Kidney (tissue), 22 donors: ENCODE measurements at places on chromosomes 1 and 21. TPM values are rescaled to one million over a fixed set of nuclear protein-coding genes. Genes with fewer than 3 reads are reported as not detected.

GRCh38 chr21:44585892-44586291 is 5.5 kb upstream of the KRTAP10-5 start:
- H3K4me3 ChIP-seq: no peak overlapping the region
- H3K36me3 ChIP-seq: no peaks in the 10 kb centered on the region
- DNase-seq: no peak
- H3K27me3 ChIP-seq: no peaks in the 10 kb centered on the region
- H3K4me1 ChIP-seq: no peaks in the 10 kb centered on the region

DNA sequence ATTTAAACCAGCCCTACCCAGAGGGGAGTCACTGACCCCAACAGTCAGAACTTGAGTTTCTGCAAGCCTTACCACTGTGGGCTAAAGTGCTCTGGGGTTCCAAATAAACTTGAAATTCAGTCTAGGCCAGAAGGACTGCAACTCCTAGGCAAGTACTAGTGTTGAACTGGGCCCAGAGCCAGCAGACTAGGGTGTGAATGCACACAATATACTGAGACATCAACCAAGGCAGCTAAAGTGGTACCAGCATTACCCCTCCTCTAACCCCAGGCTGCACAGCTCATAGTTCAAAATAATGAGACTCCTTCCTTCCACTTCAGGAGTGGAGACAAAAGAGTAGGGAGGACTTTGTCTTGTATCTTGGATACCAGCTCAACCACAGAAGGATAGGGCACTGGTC is 18.9 kb upstream of the IL20 start:
- no peaks in the 10 kb centered on the region for H3K36me3 ChIP-seq
- H3K27ac ChIP-seq: no peak overlapping the region
- H3K4me3 ChIP-seq: no peak overlapping the region
- no peaks in the 10 kb centered on the region for H3K4me1 ChIP-seq
- no peaks in the 10 kb centered on the region for H3K27me3 ChIP-seq
- DNase-seq: no peak

DNA sequence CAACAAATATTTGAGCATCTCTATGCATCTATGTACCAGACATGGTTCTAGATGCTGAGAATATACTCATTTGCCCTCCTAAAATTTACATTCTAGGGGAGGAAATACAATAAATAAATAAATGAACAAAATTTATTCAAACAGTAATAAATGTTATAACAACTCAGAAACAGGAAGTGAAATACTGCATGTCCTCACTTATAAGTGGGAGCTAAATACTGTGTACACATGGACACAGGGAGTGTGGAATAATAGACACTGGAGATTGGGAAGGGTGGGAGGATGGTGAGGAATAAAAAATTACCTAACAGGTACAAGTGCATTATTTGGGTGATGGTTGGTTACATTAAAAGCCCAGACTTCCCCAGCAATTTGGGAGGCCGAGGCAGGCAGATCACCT is 4.3 kb downstream of the COA7 start:
- H3K36me3 ChIP-seq: peaks cover 5% of the 10 kb centered on the region
- no peak for DNase-seq
- H3K27me3 ChIP-seq: no peaks in the 10 kb centered on the region
- peaks cover 5% of the 10 kb centered on the region for H3K4me1 ChIP-seq
- no peak overlapping the region for H3K4me3 ChIP-seq
- H3K27ac ChIP-seq: no peak overlapping the region

GRCh38 chr1:150808846-150809245 is 786 bp upstream of the CTSK start:
- DNase-seq: no peak
- H3K27ac ChIP-seq: no peak overlapping the region
- H3K27me3 ChIP-seq: no peaks in the 10 kb centered on the region
- no peak overlapping the region for H3K4me3 ChIP-seq
- H3K4me1 ChIP-seq: no peaks in the 10 kb centered on the region
- peaks cover 28% of the 10 kb centered on the region for H3K36me3 ChIP-seq

DNA sequence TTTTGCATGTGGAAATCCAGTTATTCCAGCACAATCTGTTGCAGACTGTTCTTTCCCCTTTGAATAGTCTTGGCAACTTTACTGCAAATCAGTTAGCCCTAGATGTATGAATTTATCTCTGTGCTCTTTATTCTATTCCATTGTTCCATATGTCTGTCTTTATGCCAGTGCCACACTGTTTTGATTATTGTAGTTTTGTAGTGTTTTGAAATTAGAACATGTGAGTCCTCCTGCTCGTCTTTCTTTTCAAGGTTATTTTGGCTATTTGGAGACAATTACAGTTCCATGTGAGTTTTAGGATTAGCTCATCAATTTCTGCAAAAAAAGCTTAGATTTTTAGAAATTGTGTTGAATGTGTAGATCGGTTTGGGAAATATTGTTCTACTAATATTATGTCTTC is 26.6 kb downstream of the WNT3A start:
- H3K27me3 ChIP-seq: no peaks in the 10 kb centered on the region
- no peak overlapping the region for H3K4me3 ChIP-seq
- no peak for DNase-seq
- no peaks in the 10 kb centered on the region for H3K36me3 ChIP-seq
- H3K4me1 ChIP-seq: no peaks in the 10 kb centered on the region

DNA sequence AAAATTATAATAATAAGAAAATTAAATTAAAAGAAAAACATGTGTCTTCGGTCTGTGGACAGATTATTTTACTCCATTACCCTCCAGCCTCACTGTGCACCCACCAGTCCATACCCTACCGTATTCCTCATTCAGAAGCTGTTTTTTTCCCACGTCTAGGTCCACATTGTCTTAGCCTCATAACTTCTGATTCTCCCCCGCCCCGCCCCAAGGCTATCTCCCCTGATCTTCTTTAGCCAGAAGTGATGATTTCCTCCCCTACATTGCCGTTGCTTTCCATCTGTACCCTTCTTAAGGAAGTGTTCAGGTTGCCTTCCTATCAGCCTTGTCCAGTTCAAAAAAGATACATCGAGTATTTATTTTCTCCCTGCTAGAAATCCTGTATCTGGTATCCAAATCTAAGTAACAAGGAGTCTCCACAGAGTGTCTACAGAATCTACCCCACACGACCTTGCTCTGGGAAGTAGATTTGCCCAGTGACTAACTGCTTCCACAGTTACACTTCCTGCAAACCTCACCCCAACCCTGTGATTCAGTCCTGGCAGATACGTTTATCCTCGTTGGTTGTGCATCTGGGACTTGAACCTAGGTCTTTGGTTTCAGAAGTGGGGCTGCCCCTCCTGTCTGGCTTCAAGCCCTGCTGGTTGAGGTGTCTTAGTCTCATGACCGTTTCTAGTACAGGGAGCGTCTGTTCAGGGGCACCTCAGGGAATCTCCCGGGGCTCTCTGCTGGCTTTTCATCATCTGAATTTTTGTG is 470.2 kb downstream of the CAMTA1 start:
- no peak overlapping the region for H3K4me3 ChIP-seq
- no peaks in the 10 kb centered on the region for H3K36me3 ChIP-seq
- no peaks in the 10 kb centered on the region for H3K27me3 ChIP-seq
- DNase-seq: no peak
- no peak overlapping the region for H3K27ac ChIP-seq
- no peaks in the 10 kb centered on the region for H3K4me1 ChIP-seq

DNA sequence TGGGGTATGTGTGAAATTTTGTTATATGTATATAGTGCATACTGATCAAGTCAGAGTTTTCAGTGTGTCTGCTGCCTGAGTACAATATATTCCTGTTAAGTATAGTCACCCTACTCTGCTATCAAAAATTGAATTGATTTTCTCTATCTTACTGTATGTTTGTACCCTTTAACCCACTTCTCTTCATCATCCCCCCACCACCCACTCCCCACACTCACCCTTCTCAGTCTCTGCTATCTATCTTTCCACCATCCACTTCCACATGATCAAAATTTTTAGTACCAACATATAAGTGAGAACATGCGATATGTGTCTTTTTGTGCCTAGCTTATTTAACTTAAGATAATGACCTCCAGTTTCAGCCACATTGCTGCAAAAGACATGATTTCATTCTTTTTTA is 4.2 kb downstream of the LY9 start:
- H3K4me1 ChIP-seq: no peaks in the 10 kb centered on the region
- no peaks in the 10 kb centered on the region for H3K27me3 ChIP-seq
- no peak overlapping the region for H3K4me3 ChIP-seq
- H3K36me3 ChIP-seq: no peaks in the 10 kb centered on the region
- H3K27ac ChIP-seq: no peak overlapping the region
- no peak for DNase-seq

- H3K27me3 ChIP-seq: no peaks in the 10 kb centered on the region
- H3K27ac ChIP-seq: peak overlapping the region; percentile 14
- peaks cover 4% of the 10 kb centered on the region for H3K4me1 ChIP-seq
- no peaks in the 10 kb centered on the region for H3K36me3 ChIP-seq
Measured at GRCh38 chr1:28314547-28314941, 14.3 kb upstream of the MED18 start.

DNA sequence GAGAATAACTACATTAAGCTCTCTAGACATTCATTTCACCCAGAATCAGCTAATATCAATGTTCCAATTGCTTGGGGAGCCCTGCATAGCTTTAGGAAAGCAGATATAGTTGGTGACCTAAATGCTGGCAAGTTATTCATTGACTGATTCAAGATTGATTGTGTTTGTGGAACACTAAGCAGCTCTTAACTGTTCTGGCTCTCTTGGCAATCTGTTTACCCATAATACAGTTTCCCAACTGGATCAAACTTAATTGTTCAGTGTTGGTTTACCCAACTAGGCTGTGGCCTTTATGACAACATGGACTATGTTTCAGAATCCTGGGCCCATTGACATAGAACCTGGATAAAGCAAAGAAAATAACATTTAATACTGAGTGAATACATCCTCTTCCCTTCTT is 83.7 kb downstream of the NRDC start:
- H3K4me1 ChIP-seq: no peaks in the 10 kb centered on the region
- DNase-seq: no peak
- H3K36me3 ChIP-seq: peaks cover 58% of the 10 kb centered on the region
- H3K4me3 ChIP-seq: no peak overlapping the region

Gene INSRR
- 0.35 TPM for total RNA-seq

Gene SPRR1A
- not detected for total RNA-seq

Gene SRSF11
- 135 TPM for total RNA-seq
